Right renal pelvis (tissue), 4 donors: ENCODE measurements at places on chromosomes 1 and 21. TPM values are rescaled to one million over a fixed set of nuclear protein-coding genes. Genes with fewer than 3 reads are reported as not detected.
A peak's percentile ranks its signal among the peaks of the same experiment; 100 is the strongest.

GRCh38 chr1:230376296-230376695 lies 49.8 kb downstream of the PGBD5 start:
- no peak for DNase-seq

GRCh38 chr1:24199291-24199900 lies 12.3 kb upstream of the IFNLR1 start:
- no peak for DNase-seq

GRCh38 chr1:206796981-206797402 lies 24.7 kb upstream of the IL10 start:
- DNase-seq, result no peak

GRCh38 chr1:181239086-181239485 lies 150.6 kb downstream of the IER5 start:
- DNase-seq, result no peak

GRCh38 chr21:42395905-42396651 lies at the start of gene TMPRSS3:
Gene TMPRSS3 (minus strand): TSS chr21:42396052. CDS start chr21:42395417, 635 bp downstream.
- DNase-seq, result no peak

DNA sequence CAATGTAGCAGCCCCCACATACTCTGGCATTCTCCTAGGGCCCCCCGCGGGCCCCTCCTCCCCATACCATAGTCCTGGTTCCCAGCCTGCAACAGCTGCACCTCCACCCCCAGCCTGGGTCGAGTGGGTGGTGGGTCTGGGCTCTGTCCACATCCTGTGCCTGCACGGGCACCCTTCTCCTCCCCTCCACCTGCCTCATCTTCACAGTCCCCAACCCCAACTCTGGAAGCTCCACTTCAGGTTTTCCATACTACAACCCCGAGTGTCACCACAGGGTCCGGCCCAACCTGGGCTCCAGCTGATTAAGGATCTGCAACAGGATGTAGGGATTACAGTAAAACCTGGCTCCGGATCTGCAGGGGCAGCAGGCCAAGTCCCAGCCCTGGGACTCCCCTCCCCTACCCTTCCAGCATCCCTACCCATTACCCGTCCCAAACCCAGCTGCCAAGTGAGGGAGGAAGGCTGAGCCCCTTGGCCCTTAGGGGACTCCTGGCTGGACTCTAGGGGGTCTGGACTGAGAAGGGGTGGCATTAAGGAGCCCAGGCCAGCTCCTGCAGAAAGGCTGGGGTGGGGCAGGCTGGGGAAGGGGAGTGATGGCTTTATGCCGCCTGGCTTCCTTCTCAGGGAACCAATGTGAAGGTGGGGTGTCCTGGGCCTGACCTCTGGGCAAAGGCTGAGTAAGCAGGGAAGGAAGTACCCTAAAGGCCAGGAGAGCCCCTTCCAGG lies 116.8 kb downstream of the CASZ1 start:
- DNase-seq, result no peak

GRCh38 chr1:65395887-65396612 lies 24.4 kb upstream of the LEPR start:
- no peak for DNase-seq

DNA sequence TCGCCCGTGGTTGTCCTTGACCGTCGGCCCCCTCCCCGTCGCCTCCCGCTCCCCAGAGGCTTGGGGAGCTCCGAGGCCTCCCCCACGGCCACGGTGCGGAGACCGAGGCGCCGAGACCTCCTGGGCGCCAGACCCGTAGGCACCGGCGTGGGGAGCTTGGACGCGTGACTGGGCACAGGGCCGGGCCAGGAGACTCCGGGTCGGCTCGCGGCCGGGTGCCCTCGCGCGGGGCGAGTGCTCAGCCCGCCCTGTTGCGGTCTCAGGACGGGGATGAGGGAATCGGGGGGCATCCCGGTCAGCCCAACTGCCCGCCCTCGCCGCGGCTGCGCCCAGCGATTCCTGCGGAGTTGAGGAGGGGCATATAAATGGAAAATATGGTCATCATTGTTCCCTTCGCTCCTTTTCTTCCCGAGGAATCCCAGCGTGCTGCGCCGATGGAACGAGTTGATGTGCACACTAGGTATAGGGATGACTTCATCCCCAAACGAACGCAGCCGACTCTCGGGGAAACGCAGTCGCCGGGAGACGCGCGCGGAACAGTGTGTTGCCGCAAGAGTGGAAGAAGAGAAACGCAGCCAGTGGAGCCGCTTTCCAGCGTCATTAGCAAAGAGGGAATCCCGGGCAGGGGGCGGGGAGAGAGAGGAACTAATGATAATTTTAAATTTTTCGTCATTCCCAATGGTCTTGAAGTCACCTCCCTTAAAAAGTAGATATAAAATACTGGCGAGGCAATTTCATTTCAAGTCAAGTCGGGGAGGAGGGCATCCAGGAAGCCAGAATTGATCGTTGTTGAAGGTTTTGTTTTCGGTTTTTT lies 747 bp upstream of the ENAH start:
- DNase-seq, result peak; percentile 53

- no peak for DNase-seq
Observed at GRCh38 chr1:24293392-24294227, 25.5 kb upstream of the GRHL3 start.

The CYP4A11 gene
- polyA plus RNA-seq, result 55.3 TPM

The PAQR7 gene
- 32.4 TPM for polyA plus RNA-seq

The NTRK1 gene
- polyA plus RNA-seq, result 0.98 TPM

The SVBP gene
- 69.2 TPM for polyA plus RNA-seq
